ENCODE measurements at places on chromosomes 4 and X.
A peak's percentile ranks its signal among the peaks of the same experiment; 100 is the strongest.

DNA sequence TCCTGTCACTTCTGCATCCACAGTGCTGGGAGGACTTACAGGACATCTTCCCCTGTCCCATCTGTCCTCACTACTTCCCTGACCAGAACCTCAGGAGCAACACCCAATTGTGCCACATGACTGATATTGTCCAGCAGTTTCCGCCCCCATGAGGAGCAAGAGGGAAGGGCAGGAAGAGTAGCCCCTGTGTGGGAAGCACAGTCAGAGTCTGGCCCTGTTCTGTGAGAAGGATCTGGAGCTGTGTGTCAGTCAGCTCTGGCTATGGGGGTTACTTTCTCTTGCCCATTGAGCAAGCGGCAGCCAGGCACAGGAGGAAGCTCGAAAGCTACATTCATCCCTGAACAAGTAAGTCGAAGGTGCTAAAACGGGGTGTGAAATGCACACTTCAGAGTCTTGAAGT, 14.8 kb upstream of the TRIM60 start:
- DNase-seq: peak; percentile 43

GRCh38 chr4:34245276-34245675, 1999.0 kb downstream of the ARAP2 start:
- no peak for DNase-seq

DNA sequence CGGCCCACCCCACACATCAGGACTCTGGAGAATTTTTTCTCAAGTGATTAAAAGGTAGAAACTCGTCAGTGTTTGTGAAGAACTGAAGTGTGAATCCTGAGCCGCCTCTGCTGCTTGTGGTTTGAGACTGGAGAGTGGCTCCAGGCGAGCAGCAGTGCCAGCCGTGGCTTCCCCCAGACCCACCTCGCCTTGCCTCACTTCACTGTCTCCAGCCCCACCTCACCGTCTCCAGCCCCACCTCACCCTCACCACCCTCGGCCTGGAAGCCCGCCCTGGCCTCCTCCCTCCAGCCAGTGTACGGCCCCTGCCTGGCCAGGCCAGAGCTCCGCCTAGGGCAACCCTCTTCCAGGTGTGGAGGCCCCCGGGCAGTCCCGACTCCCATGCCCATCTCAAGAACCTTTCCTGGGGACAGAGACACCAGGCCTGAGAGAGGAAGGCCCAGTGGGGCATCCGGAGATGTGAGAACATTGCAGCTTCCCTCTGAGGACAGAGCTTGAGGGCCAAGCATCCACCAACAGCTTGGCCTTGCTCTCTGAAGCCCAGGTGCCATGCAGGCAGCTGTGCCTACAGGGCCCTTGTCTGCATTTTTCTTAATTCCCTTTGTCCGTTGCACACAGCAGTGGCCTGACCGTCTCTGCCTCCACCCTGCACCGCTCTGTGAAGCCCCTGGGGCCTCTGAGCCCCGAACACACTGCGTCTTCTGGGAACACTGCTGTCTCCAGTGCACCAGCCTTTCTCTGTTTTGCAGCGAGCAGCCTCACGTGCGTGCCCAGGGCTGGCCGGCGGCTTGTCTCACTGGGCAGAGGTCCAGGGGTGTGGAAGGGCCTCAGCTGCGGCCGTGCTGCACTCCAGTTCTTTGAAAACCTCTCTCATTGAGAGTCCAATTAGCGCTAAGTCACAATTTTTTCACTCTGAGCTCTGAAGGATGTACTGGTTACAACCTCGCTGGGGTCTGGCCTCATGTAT, 13.8 kb downstream of the SH3BP2 start:
- DNase-seq: no peak

DNA sequence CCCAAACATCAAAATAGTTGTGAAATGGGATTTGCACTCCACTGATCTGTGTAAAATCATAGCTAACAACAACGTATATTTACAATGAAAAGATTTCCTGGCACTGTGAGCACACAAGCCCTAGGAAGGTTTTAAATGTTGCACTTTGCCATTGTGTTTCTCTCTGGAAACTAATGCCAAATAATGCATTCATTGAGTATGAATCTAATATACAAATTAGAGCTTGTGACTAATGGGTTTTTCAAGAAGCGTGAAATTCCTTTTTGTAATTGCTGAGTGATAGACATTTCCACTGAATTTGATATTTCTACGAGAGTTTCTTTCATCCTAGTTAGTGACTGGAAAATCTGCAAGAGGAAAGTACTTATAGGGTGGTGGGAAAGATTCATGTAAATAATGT, 135.9 kb downstream of the COL25A1 start:
- no peak for DNase-seq

DNA sequence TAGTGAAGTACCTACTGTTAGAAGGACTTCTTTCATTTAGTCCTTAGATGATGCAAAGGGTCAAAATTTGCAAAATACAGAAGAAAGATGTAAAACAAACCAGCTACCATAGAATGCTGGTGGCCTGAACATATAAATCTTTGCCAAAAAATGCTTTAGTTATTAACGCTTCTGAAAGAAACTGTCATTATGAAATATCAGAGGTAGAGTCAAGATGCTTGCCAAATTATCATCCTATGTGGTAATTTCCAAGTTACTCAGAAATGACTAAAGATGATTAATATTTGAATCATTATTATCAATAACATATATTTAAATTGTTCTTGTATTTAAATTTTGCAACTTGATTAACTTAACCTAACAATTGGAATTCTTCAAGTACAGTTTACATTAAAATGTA, 588.4 kb upstream of the FAM241A start:
- no peak for DNase-seq

DNA sequence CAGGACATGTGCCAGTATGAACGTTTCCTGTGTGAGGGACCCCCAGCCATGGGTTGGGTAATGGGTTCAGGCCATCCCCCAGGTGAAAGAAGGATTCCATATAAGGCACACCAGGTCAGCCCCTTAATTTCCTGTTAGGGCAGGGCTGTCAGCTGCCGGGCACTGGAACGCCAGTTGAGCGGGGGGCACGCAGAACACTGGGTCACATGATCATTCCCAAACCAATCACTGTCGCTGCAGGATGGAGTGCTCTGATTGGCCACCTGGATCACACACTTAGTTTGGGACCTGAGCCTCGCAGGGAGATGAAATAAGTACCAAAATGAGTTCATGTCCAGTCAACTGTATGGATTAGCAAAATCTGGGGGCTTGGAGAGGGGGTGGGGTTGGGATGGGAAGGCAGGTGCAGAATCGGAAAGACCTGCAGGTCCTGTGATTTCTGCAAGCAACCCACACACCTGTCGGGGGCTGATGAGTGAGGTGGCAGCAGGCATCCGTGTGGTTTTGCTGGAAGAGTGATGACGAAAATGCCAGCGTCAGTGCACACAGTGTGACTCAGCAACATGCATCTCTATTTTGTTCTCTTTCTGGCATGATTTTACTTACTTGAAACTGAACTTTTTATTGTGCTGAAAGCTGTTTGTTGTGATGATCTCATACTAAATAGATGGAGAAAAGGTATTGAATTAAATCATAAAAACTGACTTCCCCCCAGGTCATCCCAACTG, 32.2 kb downstream of the RNF212 start:
- DNase-seq: peak; percentile 73

- no peak for DNase-seq
Measured at GRCh38 chr4:149890531-149890930, 74.9 kb upstream of the IQCM start.

- DNase-seq: no peak
Measured at GRCh38 chr4:95213366-95213765, 335.4 kb downstream of the UNC5C start.

DNA sequence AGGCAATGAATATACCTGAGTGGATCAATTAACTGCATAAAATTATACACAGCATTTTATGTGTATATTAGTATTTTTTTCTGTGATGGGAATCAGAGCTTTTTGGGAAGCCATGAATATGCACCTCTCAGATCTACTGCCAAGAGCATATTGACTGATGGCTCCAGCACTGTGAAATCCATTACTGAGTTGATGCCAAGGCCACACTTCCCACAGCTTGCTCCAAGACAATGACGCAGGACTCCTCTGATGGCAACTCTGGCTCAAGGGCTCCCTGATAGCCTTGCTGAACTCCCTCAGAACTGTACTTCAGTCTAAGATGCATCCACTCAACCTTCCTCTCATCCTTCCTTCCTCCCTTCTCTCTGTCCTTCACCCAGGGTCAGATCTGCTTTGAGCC, 82.7 kb downstream of the OTC start:
- no peak for DNase-seq

DNA sequence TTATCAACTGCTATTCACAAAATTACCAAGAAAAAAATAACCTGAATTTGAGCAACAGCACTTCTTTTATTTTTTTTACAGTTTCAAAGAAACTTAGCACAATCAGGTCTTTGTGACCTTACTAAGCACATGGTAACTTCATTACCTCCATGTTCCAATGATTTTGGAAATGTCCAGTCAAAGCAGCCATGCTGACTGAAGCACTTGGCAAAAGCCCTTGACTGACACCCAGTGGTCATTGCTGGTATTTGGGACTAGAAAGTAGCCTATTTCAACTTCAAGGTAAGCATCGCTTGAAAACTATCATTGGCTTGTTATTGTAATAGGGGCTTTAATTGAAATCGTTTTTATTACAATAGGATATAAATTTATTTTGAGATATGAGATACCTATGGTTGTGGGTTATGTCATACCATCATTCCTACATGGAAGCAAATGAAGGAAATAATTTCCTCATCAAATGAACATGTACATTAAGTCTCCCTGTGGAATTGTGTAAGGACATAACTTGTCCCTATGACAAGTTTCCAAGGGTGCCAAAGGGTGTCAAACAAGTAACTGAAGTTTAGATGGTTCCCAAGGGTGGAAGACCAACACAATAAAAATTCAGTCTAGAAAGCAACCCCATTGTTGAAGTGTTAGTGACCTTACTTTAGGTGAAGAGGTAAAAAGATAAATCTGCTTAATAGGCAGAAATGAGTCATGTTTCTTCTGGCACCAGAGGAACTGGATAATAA, 15.2 kb upstream of the ANXA10 start:
- peak; percentile 64 for DNase-seq

GRCh38 chrX:64456828-64457227, 61.6 kb upstream of the MTMR8 start:
- DNase-seq: no peak

DNA sequence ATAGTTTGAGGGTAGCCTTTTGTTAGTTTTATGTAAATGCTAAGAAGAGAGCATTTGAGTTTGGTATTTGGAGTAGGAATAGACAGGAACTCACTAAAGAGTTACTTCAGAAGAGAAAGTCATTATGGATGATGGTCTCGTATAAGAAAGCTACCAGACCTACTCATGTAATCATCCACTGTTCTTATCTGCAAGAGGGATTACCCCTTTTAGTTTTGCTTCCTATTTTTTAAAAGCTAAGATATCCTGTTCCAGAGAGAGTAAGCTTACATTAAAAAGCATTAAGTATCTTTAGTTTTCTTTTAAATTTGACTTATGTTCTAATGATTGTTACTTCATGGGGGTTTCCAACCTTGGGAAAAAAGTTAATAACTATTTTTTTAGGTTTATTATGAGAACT, 12.5 kb upstream of the ART3 start:
- DNase-seq: no peak

DNA sequence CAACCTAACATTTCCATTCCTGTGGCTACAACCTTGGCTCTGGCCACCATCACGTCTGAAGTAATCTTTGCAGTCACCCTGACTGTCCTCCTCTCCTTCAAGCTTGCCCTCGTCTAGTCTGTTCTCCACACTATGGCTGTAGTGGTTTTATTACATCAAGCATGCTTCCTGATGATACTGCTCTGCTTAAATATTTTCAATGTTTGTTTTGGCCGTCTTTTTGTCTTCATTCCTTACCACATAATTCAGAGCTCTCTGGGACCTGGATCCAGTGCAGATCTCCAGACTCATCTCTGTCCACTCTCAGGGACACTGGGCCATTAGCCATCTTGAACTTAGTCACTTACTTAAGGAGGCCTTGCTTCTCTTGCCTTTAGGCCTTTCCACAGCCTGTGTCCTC, 27.7 kb upstream of the FREM3 start:
- DNase-seq: no peak

- DNase-seq: no peak
Measured at GRCh38 chr4:107439401-107439800, 280.6 kb downstream of the PAPSS1 start.

Data from iPS-NIHi11 (cell line).